ENCODE measurements at places on chromosomes 2 and 18.
A peak's percentile ranks its signal among the peaks of the same experiment; 100 is the strongest.

DNA sequence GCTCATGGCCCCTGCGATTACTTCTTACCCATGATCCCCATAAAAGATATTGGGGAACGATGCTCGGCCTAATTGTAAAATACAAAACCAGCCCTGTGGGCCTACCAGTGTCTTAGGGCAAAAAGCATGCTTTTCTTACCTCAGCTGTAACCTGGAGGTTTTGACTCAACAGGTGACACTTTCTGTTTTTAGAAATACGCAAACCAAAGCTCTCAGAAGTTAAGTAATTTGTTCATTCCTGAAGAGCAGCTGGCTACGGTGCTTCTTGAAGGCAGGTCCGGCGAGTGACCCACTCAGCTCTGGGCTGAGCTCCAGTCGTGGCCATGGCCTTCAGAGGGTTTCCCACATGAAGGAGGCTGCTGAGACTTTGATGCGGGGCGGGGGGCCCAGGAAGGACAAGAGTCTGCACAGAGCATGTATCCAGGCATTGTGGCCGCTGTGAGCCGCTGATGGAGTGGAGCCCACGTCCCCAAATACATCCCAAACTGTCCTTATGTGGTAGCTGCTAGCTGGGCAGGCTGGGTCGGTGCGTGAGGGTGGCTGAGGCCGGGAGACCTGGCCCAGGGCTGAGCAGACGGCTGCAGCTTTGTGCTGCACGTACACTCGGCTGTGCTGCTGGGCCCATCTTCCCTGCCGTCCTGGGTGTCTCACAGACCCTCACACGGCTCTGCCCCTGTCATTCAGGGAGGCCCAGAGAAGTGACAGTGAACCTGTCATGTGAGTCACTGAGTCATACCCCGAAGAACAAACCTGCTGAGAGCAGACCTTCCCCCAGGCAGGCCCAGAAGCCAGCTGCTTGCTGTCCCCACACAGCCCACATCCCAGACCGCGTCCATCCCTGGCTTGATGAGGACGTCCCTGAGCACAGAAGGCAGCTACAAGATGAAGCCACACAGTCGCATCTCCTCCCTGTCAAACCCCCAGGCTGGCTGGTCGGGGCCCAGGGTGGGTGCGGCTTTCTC lies 34.1 kb downstream of the ITGB1BP1 start:
- DNase-seq, result no peak

DNA sequence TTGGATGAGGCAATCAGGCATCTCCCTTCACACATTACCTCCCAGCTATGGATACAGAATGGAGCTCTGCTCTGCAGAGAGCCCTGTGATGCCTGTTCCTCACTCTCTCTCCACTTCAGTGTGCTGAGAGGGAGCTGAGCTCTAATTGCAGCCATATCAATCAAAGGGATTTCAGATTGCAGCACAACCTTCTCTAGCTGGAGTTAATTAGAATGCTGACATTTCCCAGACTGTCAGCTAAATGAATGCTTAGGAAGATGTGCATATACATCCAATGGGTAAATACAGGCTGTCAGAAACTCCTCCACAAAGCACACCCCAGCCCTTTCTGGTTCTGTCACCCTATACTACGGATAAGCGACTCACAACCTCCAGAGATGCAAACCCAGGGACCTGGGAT lies 402.6 kb downstream of the EIPR1 start:
- DNase-seq, result no peak

DNA sequence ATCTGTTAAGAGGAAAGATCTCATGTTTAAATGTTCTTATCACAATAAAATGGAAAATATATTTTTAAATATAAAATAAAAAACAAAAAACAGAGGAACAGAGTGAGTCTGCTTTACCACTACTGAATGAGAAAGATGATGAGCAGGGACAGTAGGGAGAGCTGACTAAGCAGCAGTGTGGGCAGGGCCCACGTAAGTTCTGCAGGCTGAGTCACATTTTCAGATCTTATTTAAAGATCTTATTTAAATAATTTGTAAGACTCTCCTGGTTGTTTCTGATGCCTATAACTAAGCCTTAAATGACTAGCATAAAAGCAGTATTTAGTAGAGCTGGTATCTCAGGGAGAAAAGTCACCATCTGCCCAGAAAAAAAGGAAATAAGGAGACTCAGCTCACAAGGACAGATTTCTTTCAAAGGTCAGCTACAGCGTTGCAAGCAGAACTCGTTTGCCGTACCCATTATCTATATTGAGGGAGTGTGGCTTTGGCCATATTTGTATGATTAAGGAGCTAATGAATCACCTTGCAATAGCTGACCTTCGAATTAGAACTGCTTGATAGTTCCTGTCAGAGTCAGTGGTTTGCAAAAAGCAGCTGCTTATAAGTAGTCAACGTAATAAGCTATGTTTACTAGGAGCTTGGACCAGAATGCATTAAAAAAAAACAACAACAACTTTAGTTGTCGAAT lies 322.1 kb upstream of the CHAC2 start:
- no peak for DNase-seq

- DNase-seq, result peak; percentile 37
Observed at GRCh38 chr2:236536727-236537398, 32.8 kb upstream of the ACKR3 start.

GRCh38 chr2:195473862-195474261 lies 183.2 kb upstream of the SLC39A10 start:
- DNase-seq, result no peak

DNA sequence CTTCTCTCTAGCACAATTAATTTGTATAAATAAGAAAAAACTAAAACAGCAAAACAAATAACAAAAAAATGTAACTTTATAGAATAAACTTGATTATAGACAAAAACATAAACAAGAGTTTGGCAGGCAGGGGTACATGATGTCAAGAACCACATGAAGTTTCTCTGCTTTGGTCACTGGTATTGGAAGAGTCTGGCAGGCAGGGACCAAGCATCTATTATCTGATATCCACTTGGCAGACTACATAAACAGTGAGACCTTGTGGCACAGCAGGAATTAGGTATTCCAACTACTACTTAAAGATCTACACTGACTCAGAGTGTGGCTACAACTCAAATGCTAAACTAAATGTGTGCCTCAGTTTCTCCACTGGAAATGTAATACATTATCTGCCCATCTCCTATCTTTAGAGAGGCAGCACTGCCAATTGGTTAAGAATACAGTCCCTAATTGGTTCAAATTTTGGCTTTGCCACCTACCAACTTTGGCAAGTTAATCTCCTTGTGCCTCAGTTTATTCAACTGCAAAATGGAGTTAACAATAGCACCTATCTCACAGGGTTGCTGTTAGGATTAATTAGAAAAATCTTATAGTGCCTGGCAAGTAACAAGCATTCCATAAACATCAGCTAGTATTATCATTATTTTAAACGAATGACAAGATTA lies 2.7 kb downstream of the MAP4K3 start:
- no peak for DNase-seq

DNA sequence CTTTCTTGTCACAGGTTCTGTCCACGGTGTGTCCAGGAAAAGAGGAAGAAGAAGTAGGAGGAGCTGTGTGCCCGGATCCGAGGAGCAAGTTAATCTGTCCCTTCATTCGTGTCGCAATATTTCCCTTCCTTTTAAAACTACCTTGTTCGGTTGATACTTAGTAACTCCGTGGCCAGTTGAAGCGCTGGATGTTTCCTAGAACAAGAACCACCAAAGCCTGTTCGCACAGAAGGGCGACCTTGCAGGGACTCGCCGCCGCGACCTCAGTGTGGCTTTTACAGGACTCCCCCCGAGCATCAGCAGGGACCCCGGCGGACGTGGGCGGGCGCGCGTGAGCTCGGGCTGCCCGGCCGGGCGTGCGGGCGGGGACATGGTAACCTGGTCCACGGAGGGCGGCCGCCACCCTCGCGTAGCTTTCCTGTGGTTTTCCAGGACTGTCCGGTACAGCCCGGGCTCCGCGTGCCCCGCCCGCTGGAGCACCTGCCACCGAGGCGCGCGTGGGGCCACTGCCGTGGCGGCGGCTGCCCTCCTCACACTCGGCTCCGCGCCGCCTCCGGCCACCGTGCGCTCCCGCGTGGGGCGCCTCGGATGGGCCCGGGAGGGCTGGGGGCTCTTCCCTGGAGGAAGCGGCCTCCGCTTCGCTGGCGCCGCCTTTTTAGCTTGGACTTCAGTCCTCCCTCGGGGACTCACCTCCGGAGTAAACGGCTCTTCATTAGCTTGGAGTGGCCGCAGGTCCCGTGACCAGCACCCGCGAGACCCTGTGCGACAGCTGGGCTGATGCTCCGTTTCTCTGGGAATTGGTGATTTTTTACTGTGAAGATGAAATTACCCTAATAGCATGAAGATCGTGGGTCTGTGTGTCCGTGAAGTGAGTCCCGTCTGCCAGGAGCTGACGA lies 9.2 kb upstream of the D2HGDH start:
- DNase-seq, result no peak
